ENCODE measurements at places on chromosomes 4 and X. TPM values are rescaled to one million over a fixed set of nuclear protein-coding genes. Genes with fewer than 3 reads are reported as not detected.

CT55 gene
- not detected for total RNA-seq

SLIT2 gene
- total RNA-seq: 2.8 TPM

UGT2B10 gene
- total RNA-seq: 0.05 TPM

OTUD4 gene
- total RNA-seq: 15.3 TPM

AMTN gene
- total RNA-seq: 0.57 TPM

VCX3A gene
- total RNA-seq: not detected

TIMM8A gene
- 4.4 TPM for total RNA-seq

Data from thymus (tissue), 14 donors.